Glutamatergic neuron (in vitro differentiated cells): ENCODE measurements at places on chromosomes 6 and 20. TPM values are rescaled to one million over a fixed set of nuclear protein-coding genes. Genes with fewer than 3 reads are reported as not detected.

CDYL gene
- 63.3 TPM for total RNA-seq

TNXB gene
- 6.0 TPM for total RNA-seq

SLC22A16 gene
- not detected for total RNA-seq

NKAPL gene
- total RNA-seq: 0.69 TPM

CRIP3 gene
- 0.69 TPM for total RNA-seq

HECA gene
- total RNA-seq: 21.0 TPM
